B cell (primary cell): ENCODE measurements at places on chromosomes 2 and 18.

DNA sequence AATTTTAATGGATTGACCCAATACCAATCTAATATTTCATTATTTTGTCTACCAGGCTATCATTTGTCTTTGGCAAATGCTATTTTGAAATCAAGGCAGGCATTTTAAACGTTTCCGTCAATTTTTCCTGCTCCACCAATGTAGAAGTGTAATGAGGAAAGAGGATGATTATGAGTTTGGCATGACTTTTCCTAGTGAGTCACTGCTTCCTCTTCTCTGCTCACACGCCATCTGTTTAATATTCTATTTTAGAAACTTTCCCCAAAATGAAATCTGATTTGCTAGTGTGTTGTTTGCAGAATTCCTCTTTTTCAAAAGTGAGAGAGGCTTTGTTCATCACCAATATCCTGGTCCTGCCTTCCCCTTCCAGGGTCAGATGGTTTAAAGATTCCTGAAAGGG, 42.5 kb upstream of the PID1 start:
- no peak for DNase-seq

DNA sequence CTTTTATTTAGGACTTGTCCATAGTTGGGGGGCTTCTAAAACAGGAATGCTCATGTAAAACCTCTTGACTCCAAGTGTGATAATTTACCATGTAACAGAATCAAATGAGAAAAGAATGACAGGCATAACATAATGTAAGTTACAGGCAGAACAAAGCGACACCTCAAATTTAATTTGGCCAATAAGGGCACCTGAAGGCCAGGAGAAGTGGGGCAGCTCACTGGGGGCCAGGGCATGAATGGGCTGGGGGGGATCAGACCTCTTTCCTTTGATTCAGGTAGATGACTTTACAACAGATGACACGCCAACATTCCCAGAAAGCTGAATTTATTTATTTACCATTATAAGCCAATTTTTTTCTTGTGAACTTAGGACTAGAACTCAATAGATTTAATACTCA, 14.5 kb downstream of the MOCOS start:
- DNase-seq, result no peak

DNA sequence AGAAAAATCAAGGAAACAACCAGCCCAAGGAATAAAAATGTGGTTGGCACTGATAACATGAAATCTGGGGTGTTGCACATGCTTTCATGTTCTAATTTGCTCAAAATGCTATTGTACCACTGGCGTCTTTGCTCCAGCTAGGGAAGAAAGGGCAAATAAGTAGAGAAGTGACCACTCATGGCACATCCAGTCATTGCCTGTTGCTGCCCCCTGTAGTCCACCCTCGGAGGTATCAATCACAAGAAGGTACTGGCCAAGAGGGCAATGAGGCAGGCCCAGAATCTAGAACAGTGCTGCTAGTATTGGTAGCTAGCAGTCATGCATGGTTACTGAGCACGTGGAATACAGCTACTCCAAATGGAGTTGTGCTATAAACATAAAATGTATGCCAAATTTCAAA, 213.4 kb downstream of the CDCA7 start:
- DNase-seq, result no peak

- DNase-seq, result no peak
Measured at GRCh38 chr2:31232586-31232985, 1.4 kb upstream of the EHD3 start.

DNA sequence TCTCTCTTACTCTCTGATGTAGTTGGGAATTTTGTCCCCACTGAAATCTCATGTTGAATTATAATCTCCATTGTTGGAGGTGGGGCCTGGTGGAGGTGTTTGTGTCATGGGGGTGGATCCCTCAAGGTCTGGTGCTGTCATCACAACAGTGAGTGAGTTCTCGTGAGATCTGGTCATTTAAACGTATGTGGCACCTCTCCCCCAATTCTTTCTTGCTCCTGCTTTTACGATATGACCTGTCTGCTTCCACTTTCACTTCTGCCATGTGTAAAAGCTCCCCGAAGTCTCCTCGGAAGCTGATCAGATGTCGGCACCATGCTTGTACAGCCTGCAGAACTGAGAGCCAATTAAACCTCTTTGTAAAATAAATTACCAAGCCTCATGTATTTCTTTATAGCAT, 337.8 kb upstream of the CDH2 start:
- DNase-seq, result no peak

DNA sequence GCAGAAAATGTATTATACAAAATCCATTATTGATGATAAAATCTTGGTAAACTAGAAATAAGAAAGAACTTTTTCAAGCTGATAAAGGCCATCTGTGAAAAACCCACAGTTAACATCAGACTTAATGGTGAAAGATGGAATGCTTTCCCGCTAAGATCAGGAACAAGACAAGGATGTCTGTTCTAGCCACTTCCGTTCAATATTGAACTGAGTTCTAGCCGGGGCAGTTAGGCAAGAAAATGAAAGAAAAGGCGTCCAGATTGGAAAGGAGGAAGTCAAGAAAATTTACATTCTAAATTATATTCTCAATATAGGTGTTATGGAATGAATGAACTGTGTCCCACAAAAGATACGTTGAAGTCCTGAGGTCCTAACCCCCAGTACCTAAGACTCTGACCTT, 39.1 kb upstream of the DTNB start:
- no peak for DNase-seq

GRCh38 chr18:57921708-57922107, 118.6 kb upstream of the ATP8B1 start:
- no peak for DNase-seq

DNA sequence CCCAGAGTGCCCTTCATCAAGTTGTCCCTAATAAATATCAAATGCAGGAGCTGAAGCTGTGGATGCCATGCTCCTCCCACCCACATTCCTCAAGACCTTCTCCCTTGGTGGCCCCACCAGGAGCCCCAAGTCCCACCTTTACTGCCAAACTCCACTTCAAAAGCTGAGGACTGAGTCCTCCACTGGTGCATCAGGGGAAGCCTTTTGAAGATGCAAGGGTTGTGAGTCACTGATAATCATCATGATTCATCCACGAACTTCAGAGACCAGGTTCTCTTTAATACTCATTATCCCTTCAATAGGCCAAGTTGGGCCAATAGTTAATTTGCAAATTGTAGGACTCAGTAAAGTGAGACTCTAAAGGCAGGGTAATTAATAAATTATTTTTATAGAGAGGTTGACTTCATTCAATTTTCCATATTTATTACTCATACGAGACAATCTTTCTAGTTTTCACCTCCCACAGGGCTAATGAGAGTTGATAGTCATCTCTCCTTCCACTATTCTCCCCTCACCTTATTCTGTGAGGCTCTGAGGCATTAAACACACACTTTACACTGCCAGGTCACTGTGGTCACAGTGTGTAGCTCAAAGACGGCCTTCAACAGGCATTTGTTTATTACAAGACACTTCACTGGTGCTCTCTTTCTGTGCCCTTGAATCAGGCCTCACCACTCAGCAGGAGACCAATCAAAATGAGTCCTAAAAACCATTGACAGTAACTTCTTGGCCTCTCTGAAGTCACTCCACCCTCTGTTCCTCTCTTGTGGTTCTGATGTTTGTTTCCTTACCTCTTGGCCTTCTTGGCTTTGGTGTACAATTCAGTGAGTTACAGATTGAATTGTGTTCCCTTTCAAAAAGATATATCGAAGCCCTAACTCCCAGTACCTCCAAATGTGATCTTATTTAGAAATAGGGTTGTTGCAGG, 99.9 kb downstream of the TRIB2 start:
- DNase-seq, result no peak

DNA sequence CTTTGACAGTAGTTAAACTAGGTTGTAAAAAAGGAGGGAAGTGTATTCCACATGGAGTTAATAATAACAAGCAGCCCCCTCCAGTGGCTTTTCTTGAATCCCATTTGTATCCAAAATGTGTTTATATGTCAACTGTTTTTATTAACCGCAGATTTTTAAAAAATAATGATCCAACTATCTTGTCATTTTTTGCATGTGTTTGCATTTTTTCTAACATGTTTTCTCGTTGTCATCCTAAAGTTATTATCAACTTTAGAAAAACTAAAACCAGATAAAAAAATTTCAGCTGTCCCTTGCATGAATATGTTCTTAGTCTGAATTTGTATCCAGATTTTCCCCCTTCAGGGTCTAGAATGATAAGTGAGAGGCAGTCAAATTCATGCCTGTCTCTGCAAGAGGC, 1063.3 kb downstream of the BCL11A start:
- no peak for DNase-seq

- DNase-seq, result peak; percentile 43
Measured at GRCh38 chr2:29921560-29921915, at the start of gene ALK. ALK (minus strand) TSS chr2:29921586; CDS start chr2:29920659, 927 bp downstream.

DNA sequence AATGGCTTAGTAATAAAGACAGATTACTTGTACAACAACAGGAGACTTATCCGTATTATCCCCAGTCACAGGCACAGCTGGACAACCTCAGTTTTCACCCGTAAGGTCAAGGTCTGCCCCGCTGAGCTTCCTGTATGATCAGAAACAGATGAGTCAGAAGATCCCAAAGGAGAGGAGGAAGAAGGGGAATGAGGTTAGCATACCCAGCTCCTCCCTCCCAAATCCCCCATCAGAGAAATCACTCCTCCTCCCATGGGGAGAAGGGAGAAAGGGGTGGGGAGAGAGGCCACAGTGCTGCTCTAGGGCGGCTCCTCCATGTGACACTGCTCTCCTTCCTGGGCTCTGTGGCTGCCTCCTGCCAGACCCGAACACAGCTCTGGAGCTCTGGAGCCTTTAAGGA, 53.8 kb upstream of the SPTBN1 start:
- DNase-seq, result no peak

DNA sequence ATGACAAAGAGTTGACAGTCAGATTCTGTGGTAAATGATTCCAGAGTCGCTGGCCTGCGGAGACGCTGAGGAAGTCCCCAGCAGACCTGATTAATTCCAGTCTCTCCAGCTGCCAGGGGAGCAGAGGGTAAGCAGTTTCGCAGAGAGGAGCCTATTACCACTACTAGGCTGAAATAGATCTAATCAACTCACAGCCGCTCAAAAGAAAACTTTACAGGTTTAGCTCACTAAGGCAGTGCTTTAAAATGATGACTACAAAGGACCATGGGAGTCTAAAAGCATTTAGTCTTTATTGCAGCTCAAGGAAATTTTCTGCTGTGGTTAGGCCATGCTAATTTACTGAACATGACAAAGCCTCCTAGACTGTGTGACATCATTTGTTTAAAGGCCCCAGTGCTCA, 445.6 kb upstream of the POU3F3 start:
- DNase-seq, result no peak

DNA sequence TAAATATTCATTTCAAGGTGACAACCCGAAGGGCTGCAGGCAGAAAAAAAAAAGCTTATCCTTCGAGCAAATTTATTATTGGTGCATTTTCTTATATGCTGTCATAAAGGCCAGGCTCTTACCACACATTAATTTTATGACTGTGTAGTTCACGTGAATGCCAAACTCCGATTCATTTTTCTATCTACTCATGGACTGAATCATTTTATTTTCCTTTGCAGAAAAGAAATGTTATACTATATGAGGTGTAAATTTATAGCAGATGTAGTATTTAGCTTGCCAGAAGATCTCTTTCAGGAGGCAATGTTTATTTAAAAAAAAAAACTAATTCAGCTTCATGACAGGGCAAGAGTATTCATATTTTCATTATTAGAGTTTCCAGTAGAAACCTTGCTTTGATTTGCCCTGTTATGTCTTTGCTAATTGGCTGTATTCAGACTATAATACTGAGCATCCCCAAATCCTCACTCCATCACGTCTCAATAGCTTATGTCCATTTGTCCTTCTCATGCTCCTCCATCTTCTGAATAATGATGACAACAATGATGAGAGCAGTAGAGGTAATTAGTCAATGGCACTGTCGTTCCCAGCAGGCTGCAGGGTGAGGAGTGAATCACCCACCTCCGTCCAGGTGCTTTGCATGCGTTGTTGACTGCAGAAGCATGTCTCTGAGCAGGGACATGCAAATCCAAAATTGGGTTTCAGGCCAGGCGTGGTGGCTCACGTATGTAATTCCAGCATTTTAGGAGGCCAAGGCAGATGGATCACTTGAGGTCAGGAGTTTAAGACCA, 101.1 kb upstream of the RAB12 start:
- DNase-seq, result no peak
